Globus pallidus (tissue), 1 donor: ENCODE measurements at places on chromosomes 5 and 9.
A peak's percentile ranks its signal among the peaks of the same experiment; 100 is the strongest.

DNA sequence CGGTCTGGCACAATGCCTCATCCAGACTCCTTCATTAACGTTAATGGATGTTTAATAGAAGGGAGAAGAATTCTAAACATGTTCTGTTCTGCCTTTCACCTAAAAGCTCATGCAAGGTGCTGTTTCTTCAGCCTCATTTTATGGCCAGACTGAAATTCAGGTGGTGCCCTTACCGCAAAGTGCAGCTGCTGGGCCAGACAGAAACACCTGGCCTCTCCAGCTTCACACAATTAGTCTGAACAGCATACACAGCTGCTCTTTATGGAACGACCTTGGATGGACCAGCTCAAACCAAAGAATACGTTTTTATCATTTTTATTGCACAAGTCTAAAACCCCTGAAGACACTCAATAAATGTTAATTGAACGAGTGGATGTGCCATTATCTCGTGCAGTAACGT, 4.6 kb downstream of the SNCAIP start:
- no peak for DNase-seq

- no peak for DNase-seq
These were observed 101.2 kb downstream of the TTC39B start for GRCh38 chr9:15205632-15206420.

GRCh38 chr9:122456123-122456522, 21.6 kb downstream of the OR1J1 start:
- DNase-seq, result no peak

DNA sequence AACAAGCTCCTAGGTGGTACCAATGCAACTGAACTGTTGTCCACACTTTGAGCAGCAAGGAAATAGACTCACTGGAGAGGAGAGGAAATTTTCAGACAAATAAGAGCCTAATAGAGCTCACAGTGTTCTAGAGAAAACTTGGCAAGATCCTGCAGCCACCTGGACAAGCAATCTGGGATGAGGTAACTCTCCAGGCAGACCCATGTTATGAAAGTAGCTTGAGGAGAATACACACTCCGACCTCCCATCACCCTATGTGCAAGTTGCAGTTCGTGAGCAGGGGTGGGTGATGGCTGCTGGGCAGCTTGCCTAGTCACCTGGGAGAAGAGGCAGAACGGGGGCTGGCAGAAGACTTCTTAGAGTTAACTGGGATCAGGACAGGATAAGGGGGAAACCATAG, 102.2 kb downstream of the KLF4 start:
- no peak for DNase-seq

DNA sequence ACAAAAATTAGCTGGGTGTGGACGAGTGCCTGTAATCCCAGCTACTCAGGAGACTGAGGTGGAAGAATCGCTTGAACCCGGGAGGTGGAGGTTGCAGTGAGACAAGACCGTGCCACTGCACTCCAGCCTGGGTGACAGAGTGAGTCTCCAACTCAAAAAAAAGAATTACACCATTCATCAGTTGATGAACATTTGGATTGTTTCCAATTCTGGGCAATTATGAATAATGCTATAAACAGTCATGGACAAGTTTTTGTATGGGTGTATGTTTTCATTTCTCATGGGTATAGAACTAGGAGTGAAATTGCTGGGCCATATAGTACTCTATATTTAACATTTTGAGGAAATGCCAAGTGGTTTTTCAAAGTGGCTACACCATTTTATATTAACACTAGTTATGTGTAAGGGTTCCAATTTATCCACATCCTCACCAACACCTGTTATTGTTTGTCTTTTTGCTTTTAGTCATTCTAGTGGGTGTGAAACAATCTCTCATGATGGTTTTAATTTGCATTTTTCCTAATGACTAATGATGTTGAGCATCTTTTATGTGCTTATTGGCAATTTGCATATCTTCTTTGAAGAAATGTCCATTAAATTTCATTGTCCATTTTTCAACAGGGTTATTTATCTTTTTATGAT, 9.0 kb upstream of the CCDC125 start:
- DNase-seq, result no peak

DNA sequence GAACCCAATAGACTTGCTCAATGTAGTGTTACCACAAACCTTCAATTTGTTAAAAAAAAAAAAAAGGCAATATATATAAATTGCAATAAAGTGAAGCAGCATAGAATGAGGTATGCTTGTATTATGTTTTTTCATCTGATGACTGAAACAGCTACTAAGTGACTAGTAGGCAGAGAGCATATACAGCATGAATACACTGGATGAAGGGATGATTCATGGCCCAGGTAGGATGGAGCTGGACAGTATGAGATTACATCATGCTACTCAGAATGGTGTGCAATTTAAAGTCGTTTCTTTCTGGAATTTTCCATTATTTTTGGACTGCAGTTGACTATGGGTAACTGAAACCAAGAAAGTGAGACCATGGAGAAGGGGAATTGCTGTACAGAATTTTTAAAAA, 161.2 kb downstream of the GNA14 start:
- no peak for DNase-seq

- no peak for DNase-seq
These were observed 58.4 kb upstream of the ALDH1A1 start for GRCh38 chr9:73011181-73011750.

DNA sequence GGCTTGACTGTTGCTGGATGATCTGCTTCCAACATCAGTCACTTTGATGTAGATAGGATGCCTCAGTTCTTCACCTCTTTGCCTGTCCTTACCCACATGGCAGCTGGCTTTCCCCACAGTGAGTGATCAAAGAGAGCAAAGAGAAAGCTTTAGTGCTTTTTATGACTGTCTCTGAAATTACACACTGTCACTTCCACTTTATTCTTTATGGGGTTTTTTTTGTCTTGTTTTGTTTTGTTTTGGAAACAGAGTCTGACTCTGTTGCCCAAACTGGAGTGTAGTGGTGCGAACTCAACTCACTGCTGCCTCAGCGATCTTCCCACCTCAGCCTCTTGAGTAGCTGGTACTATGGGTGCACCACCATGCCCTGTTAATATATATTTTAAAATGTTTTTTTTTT, 32.4 kb upstream of the C5orf24 start:
- DNase-seq, result no peak

GRCh38 chr9:110887276-110887675, 151.0 kb downstream of the LPAR1 start:
- DNase-seq, result no peak

DNA sequence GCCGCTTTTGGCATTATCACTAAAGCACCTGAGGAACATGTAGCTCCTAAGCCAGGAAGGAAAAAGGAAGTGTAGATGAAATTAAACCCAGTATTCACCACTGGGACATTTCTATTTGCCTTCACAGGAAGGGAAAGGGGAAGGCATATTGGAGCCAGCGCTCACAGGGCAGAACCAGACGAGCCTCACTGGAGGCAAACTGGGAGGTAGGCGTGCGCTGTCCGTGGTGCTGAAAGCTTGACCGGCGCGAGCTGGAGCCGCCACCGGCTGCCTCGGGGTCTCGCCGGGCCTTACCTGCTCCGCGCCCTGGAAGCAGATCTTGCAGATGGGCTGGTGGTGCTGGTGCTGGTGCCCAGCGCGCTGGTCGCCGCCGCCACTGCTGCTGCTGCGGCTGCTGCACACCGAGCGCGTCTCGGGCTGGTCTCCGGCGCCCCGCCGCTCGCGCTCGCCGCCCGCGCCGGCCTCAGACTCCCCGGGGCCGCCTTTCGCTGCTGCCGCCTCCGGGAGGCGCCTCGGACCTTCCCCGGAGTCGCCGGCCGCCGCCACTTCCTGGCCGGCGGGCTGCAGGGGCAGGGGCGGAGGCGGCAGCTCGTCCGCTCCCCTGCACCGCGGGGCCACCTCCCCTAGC, 732 bp downstream of the MARCHF11 start:
- peak; percentile 31 for DNase-seq

GRCh38 chr5:131795228-131795627, 1.6 kb downstream of the FNIP1 start:
- DNase-seq, result peak; percentile 11

- no peak for DNase-seq
These were observed 198.7 kb downstream of the HSPA4 start for GRCh38 chr5:133250527-133250926.

DNA sequence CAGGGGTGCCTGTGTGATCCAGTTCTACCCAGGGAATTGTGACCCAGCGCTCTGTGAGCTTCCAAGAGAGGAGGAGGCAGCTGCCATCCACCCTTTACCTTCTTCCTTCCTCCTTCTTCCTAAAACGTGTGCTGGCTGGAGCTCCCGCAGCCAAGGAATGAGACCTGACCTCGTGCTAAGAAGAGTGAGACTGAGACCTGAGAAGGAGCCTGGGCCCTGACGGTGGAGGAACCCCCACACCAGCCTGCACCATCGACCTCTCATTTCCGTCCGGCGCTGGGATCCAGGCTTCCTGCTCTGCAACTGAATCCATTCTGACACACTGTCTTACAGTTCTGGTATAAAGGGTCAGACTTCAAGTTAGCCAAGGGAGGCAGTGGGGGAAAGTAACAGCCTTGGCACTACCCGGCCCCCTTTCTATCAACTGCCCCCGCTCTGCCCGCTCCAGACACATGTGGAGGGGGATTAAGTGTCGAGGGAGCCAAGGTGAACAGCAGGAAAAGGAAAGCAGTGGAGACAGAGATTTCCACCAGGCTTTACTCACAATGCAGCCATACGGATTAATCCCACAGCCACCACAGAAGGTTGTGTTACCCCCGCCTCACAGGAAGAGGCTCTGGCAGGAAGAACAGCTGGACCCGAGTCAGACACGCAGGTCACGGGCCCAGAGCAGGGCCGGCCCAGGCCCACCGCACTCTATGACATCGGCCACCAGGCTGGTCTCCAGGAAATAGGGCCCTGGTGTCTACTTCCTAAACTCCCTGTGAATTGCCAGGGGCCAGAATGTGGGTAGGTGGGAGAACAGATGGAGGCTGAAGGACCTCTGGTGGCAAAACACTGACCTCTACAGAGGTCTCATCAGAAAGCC, 15.8 kb downstream of the MGAT1 start:
- no peak for DNase-seq

GRCh38 chr5:60779466-60779865, 64.6 kb downstream of the ELOVL7 start:
- DNase-seq, result peak; percentile 6

GRCh38 chr5:114332493-114332892, 29.4 kb upstream of the KCNN2 start:
- DNase-seq, result no peak

DNA sequence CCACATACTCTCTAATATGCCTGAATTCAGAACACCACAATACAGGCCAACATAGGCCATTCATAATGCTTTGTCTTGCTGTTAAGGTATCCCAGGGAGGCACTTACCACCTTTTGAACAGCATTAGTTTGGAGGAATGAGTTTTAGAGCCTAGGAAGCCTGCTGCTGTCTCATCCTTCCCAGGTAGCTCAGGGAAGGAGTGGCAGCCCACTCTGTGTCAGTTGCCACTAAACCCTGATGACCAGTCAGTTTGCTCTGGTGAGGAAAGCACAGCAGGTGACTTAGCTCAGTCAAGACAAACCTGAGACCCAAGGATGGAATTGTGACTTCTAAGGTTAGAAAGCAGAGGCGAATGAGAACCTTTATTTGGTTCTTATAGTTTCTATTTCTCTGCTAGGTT, 337.4 kb upstream of the ATP10B start:
- no peak for DNase-seq

DNA sequence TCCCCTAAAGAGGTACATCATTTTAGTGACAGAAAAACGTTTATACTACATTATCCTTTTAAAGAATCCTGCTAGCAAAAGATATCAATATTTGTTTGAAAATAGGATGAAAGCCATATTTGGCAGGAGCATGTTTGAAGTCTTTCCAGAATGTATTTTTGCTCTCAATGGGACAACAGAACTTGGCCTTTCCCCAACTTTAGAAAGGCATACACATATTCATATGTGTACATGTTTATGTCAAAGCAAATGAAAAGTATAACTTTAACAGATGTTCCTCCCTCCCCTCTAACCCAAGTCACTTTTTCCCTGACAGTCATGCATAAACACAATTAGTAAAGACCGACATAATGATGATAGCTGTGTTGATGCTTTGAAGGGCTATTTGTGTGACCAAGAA, 427.8 kb upstream of the CDH6 start:
- DNase-seq, result no peak

DNA sequence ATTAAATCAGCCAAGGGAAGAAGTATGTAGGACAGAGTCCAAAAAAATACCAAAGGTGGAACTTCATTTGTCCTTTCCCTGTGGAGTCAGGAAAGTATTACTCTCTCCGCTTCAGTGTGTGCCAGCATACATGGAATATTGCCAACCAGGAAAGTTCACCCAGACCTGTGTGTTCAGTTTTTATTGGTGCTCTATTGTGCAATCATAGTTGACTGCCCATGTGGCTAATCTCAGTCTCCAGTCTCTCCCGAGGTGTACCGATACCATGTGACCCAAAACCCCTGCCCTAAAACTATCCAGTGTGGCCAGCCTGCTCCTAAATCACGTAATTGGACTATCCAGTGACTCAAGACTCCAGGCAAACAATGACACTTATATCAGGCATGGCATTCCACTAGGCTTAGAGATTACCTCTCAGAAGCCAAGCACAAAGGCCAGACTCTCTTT, 38.8 kb downstream of the NFX1 start:
- DNase-seq, result no peak

- no peak for DNase-seq
These were observed 63.9 kb downstream of the EPB41L4A start for GRCh38 chr5:112355058-112355685.

DNA sequence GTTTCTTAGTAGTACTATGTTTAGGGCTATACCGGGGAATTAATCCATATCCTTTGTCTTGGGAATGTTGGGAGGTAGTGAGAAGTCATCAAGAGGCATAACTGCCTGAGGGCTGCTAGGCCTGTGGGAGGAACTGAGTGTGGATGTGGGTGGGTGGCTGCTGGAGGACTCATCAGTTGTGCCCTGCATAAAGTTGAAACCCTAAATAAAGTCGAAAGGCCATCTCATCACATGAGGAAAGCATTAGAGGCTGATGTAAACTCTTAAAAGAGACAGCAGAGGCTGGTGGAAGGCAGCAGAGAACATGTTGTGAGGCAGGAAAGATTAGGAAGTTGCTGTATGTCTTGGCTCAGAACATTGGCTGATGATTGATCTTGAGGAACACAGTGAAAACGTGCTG, 143.8 kb downstream of the MAST4 start:
- DNase-seq, result no peak

DNA sequence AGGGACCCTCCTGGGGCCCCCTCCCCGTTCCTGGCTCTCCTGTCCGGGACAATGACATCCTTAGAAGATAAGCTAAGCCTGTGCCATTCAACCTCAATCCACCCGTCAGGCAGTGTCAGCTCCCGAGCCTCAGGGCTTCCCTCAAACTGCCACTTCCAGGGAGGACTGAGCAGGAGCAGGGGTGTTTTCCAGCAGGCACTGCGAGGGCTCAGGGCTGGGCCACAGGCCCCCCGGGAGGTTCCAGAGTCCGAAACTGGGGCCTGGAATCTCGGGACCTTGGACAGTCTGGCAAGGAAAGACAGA, 26.2 kb downstream of the LHX3 start:
- no peak for DNase-seq
